ENCODE measurements at places on chromosomes 7 and 10.

DNA sequence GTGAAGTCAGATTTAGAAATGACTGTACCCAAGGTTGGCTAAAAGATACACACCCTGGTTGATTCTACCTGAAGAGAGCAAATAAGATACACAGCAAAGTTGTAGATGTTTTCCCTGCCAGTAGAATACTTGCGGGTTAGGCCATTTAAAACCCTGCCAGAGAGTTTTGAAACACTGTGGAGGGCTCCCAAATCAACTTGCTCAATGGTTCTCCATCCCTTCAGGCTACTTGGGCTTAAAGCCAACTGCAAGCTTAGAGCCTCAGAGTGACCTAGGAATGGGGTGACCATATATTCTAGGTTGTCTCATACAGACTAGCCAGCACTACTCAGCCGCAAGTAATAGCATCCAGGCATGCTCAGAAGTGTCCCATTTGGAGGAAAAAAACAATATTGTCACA, 10.0 kb downstream of the CAV1 start:
- DNase-seq: no peak

- peak; percentile 61 for DNase-seq
Measured at GRCh38 chr10:26755443-26755903, 58.0 kb downstream of the PDSS1 start.

GRCh38 chr10:34473174-34474008, 341.7 kb downstream of the PARD3 start:
- no peak for DNase-seq

- DNase-seq: no peak
Measured at GRCh38 chr10:24382979-24383663, 174.2 kb downstream of the KIAA1217 start.

DNA sequence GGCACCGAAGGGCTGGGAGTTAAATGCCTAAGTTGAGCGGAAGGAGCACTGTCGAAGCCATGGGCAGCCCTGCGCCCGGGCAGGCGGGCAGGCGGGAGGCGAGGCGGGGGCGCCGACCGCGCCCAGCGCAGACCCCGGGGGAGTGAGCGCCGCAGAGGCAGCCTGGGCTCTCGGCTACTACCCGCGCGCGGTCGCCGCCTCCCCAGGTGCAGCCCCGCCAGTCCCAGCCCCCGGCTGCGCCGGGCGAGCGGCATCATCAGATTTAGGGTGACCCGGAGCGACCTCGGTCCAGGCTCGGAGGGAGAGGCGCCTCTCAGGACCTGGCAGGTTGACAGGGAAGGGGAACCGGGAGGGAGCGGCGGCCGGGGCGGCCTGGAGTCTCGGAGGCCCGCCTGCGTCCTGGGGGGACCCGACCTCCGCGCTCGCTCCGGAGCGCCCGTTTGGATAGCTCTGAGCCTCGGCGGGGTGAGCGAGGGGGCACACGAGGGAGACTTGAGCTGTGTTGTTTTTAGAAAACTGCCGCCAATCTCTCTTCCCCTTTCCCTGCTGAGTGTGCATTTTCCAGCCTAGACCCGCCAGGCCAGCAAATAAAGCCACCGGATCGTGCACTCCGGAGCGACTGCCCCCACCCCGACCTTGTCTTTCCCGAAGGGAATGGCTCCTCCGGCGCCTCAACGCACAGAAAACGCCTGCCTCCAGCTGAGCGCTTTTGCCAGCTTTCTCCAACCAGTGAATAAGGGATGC, 2.3 kb upstream of the NRP1 start:
- DNase-seq: no peak

DNA sequence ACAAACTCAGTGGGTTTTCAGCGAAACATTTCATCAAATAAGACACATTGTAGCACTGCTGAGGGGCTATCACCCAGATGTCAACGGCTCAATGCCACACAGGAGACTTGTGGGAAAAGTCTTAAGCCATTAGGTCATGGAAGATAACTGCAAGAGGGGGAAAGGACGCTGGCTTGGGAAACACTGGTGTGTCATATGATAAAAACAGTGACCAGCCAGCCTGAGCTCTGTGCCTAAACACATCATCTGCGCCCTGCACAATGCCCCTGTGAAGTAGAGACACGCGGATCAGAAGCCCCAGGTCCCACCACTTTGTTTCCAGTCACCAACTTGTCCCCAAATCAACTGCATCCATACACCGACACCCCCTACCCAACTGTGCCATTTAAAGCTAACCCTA, 116.7 kb downstream of the TNS3 start:
- no peak for DNase-seq

DNA sequence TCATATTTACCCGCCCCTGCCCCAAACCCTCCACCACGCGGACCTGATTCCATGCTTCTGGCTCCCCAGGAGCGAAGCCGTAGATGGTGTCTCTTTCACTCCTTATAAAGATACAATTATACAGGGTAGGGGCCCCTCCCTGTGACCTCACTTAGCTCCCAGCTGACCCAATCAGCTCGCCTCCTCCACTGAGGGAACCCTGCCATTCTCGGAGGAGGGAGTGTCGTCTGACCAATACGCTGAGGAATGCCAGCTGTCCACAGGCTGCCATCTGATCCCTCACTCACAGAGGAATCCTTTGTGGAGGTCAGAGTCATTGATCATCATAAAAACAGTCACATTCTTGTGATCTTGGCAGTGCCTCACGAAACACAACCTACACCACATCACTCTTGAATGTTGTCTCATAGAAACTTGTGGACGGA, 67.5 kb upstream of the INSIG1 start:
- no peak for DNase-seq

DNA sequence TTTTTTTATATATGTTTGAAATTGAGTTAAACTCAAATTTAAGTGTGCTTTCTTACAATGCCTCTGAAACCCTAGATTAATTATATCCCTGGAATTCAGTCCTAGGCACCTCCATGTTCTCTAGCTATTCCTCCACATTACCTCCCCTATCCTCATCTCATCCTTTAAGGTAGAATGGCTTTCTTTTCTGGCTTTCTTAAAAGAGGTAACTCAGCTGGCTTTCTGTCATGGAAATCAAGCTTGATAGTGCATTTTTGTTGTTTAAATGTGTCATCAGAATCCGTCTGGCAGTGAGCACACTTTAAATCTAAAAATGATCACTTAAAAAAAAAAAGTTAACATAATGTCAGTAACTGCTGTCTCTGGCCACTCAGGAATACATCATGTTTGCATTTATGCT, 42.2 kb downstream of the AHR start:
- DNase-seq: no peak

DNA sequence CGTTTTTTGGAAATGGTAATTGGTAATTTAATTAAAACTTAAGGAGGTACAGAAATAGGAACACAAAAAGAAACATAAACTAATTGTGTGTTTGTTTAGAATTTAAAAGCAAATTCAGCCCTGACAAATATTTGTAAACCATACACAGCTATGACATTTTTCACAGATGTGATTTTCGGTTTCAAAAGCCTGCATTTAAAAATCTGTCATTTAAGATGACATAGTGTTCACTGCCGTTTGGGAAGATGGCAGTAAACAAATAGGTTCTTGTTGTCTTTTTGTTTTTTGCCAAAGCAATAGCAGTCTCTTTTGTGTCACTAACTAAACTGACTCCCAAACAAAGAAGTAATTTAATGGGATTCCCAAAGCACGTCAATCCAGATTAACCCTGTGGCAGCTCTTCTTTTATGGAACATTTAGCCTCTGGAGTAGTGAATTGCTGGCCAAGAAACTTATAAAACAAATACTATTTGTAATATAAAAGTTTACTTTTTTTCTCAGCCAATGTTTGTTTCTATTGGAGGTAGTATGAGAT, 697.6 kb downstream of the PHTF2 start:
- no peak for DNase-seq

DNA sequence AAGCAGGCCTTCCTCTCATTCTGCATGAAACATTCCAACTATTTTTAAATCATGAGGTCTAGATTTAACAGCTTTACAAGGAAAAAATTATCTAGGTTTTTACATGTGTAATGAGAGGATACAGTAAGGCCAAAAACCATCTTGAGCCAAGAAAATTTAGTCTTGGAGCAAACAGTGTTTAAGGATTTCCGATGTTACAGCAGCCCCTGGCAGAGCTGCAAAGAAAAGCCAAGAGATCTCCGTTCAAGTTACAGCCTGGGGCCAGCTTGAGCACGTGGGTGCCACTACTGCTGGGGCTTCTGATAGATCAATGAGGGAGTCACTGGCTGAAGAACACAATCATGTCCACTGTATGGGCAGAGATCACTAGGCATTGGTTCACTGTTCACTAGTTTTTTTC, 156.2 kb downstream of the EVX1 start:
- no peak for DNase-seq

DNA sequence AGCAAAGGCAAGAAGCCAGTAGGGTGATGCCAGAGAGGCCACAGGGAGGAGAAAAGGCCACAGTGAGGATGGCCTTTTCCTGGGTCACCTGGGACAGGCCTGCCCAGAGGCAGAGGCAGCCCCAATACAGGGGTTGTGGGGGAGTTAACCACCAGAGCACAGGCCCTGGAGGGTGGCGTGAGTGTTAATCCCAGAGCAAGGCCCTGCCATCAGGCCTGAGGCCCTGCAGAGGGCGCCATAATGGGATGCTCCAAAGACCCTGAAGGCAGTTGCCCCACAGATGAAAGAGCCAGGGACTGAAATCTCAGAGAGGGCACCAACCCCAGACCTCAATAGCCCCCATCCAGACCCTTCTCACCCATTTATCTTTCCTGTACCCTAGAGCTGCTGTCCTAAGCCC, 23.9 kb downstream of the SLC13A4 start:
- peak; percentile 43 for DNase-seq

- no peak for DNase-seq
Measured at GRCh38 chr10:103019425-103019824, 101.3 kb downstream of the CNNM2 start.

GRCh38 chr10:29908962-29909361, 150.4 kb downstream of the JCAD start:
- peak; percentile 38 for DNase-seq

DNA sequence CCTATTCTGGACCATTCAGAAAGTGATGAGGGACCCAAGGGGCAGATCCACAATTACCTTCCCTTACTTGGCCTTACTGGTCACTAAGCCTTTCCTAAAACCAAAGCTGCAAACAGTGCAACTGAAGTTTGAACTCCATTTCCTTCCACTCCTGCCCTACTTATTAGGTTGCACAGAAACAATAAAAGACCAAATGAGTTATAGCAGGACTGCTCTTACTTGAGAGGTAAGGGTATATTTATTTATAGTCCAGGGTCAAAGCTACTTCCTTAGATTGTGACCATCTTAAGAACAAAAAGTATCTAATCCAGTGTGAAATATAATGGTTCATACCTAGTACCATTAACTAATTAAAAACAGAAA, 27.0 kb downstream of the CDK6 start:
- no peak for DNase-seq

DNA sequence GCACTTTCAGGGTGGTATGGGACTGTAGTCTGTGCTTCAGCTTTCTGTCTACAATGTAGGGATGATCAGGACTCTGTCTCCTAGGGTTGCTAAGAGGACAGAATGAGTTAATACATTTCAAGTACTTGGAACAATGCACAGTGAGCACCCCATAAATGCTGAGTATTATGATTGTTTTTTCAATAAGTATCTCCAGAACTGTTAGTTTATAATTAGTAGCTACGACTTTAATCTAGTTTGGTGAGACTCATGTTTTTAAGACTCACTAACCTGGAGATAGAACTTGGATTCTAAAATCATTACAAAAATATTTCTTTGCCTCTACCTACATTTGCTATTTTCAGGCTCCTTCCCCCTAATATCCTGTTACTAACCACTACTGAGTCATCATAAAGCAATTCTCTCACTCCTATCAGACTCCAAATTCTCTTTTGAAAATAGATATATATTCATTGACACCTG, 95.3 kb downstream of the CPED1 start:
- no peak for DNase-seq

GRCh38 chr7:87032604-87033339, 26.7 kb downstream of the ELAPOR2 start:
- DNase-seq: no peak

DNA sequence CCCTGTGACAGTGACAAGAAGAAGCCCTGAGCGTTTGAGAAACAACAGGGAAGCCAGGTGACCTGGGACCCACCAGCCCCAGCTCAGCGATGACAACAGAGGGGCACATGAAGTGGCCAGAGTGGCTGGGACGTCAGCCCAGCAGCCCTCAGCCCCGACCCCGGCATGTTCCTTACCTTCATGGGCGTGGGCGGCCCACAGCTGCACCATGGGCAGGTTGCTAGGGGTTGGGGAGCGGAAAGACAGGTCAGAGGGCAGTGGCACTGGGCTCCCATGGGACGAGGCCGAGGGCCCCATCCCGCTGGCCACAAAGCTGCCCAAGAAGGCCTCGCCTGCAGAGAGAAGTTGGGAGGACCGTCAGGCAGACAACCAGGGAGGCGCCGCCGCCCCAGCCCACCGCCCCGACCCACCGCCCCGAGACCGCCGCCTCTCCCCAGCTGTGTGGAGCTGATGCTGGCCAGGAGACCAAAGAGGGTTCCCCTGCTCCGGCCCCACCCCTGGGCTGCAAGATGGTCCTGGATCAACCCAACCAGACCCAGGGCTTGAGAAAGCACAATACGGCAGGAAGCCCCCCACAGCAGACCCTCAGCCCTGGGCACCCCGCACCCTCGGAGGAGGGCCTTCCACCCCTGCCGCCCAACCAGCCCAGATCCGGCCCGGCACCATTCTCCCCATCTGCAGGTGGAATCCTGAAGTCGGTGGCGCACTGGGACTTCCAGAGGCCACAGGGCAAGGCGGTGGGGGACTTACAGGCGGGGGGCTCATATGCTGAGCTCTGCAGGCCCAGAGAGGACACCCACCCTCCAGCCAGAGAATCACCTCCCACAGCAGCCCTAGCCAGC, 29.1 kb downstream of the TNRC18 start:
- no peak for DNase-seq

DNA sequence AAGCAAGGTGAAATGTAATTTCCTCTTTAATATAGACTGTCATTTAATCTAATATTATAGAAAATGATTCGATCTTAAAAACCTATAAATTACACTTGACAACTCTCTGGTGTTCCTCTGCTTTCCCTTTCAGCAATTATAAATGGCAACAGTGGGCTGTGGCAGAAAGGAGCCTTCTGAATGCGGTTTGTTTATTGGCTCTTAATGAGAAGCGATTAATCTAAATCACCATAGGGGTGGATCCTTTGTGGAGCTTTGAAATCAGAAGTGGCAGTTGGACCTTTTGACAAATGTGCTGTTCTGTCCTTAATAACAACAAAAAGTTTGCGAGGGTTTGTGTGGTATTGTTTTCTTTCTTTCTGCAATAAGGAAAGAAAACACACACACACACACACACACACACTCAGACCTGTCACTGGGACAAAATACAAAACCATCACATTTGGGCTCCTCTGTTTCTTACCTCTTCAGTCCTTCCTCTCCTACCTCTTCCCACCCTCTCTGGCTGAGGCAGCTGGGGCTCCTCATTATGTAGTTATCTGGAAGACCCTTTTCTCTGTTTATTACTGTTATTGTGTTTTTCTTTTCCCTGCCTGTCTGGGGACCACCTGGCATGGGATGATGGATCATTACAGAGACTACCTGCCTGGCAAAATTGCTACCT, 316.2 kb downstream of the SORCS3 start:
- no peak for DNase-seq

DNA sequence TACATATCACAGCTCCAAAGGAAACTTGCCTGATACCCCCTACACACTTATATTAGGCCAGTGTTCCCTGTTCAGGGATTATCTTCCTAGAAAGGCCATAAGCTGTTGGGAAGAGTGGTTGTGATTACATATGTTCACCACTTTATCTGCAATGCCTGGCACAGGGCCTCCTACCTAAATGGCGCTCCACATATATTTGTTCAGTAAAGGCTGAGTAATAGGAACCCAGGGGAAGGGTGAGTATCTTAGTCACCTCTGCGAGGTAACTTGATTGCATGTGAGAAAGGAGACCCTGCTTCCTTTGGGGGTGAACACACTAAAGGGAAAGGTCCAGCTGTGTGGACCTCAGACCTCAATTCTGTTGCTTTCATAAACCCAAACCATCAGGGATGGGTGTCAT, 896.0 kb downstream of the LRMDA start:
- DNase-seq: no peak
